ENCODE measurements at places on chromosomes 6 and 20.
A peak's percentile ranks its signal among the peaks of the same experiment; 100 is the strongest.

GRCh38 chr20:52172392-52173047 is 19.1 kb downstream of the ZFP64 start:
- no peak overlapping the region for H3K4me3 ChIP-seq
- H3K27me3 ChIP-seq = no peaks in the 10 kb centered on the region
- DNase-seq = no peak
- peaks cover 2% of the 10 kb centered on the region for H3K36me3 ChIP-seq

- DNase-seq = peak; percentile 23
- no peak overlapping the region for H3K4me3 ChIP-seq
- no peak overlapping the region for H3K27ac ChIP-seq
- H3K27me3 ChIP-seq = no peaks in the 10 kb centered on the region
- H3K36me3 ChIP-seq = no peaks in the 10 kb centered on the region
- no peaks in the 10 kb centered on the region for H3K4me1 ChIP-seq
These were observed 31.6 kb upstream of the LY86 start for GRCh38 chr6:6556738-6557503.

DNA sequence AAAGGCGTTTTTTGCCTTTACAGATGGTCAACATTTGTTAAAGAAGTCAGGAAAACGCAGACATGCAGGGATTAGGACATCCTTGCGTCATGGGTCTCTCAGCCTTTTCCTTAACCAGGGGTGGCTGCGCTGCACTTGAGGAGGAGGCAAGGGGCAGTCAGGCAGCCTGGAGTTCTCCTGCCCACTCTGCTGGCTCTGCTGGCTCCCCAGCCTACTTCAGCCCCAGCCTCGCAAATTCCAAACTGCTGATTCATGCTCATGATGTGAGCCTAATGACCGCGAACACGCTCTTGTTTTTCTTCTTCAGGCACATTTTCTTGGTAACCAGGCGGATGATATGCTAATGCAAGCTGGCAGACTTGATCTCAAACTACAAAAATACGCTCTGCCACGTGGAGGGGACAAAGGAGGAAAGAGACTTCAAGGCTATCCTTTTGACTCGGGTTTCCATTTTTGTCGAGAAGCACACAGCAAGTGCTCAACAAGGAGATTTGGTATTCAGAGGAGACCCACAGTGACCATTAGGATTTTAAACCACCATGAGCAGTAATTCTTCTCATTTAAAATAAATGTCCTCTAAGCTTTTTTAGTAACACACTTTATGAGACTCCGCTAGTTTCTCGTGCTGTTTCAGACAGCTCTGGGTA is 290.3 kb upstream of the STXBP5 start:
- H3K4me1 ChIP-seq = peaks cover 4% of the 10 kb centered on the region
- peak; percentile 59 for DNase-seq
- no peaks in the 10 kb centered on the region for H3K36me3 ChIP-seq

DNA sequence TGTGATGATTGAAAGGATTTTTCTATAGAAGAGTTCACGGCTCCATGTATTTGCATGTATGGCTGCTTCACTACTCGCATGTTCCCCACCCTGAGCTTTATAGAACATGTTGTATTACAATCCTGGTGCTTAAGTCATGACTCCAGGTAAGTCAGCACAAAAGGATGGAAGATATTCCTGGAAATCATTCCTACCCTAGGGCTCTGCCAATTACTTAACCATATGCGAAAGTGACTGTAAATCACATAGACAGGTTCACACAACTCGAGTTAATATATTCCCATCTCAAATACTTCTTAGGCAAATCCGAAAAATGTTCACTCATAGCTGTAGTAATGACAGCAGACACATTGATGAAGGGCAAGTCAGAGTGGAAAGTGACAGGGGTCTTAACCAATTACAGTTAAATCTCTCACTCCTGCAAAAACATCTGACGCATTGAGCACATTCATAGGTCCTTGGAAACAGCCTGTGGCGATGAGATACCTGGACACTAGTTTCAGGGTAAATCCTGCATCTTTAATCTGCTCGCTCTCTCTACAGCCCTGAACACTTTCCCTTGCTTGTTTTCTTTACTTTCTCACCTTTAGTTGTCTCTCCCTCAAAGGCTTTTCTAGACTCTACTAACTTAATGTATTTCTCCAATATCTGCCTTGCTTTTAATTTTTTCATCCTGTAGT is 35.1 kb downstream of the RNF217 start:
- no peaks in the 10 kb centered on the region for H3K36me3 ChIP-seq
- no peak overlapping the region for H3K4me3 ChIP-seq
- no peaks in the 10 kb centered on the region for H3K27me3 ChIP-seq
- H3K27ac ChIP-seq = no peak overlapping the region

- no peaks in the 10 kb centered on the region for H3K36me3 ChIP-seq
- H3K4me1 ChIP-seq = no peaks in the 10 kb centered on the region
- H3K27me3 ChIP-seq = no peaks in the 10 kb centered on the region
- H3K4me3 ChIP-seq = no peak overlapping the region
These were observed 16.6 kb downstream of the SLC2A12 start for GRCh38 chr6:134035823-134036296.

DNA sequence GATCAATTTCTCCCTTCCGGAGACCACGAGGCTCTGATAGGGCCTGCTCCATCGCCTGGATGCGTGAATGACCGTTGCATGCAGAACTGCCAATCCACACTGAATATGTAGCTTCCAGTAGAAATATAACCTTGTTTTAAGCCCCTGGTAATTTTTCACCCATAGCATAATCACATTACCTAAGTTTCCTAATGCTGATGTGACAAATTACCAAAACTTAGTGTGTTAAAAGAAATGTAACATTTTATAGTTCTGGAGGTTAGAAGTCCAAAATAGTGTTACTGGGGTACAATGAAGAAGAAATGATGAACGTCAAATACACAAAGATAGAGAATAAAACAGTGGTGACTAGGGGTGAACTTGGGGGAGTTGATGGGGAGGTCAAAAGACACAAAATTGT is 22.0 kb upstream of the SIRPD start:
- no peaks in the 10 kb centered on the region for H3K36me3 ChIP-seq
- no peak for DNase-seq
- H3K27ac ChIP-seq = no peak overlapping the region
- H3K27me3 ChIP-seq = no peaks in the 10 kb centered on the region

DNA sequence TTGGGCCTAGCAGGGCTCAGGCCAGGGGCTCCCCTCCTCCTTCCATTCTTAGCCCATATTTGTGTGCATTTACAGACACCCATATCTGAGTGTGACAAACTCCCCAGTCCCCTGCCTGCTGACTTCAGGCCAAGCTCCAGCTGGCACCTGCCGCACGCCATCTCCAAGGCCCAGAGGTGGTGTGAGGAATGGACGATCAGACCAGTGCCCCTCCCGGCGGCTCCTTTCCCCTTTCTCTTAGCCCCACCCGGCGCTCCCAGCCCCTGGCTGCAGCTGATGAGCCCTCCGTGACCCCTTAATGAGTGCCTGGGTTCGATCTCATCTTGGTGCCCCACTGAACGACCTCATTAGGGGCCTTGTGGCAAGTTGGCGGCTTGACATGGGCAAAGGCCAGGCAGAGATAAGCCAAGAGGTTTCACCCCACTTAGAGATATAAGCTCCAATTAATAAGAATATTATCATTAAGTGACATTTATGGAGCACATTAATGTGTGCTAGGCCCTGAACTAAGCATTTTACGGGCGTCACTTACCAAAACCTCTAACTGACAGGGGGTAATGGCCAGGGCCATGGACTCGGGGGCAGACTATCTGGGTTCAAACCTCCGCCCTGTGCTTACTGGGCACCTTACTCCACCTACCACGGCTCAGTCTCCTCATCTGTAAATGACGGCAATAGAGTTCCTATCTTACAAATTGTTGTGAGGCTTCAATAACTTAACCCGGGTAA is 17.5 kb downstream of the ADA start:
- H3K36me3 ChIP-seq = no peaks in the 10 kb centered on the region
- H3K4me3 ChIP-seq = no peak overlapping the region
- H3K27me3 ChIP-seq = no peaks in the 10 kb centered on the region
- H3K27ac ChIP-seq = no peak overlapping the region

GRCh38 chr6:2257363-2257762 is 12.0 kb upstream of the GMDS start:
- no peak overlapping the region for H3K27ac ChIP-seq
- no peaks in the 10 kb centered on the region for H3K27me3 ChIP-seq
- no peaks in the 10 kb centered on the region for H3K4me1 ChIP-seq

DNA sequence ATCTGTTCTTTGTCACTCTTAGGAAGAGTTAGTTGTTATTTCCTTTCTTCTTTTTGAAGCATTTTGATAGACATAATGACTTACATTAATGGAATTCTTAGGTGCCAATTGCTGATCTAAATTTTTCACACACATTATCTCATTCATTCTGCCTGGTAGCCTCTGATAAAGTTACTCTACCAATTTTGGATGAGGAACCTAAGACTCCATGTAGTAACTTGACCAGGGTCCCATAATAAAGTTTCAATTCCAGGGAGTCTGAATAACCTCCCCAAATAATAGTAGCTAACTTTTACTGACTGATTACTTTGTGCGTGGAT is 73.2 kb upstream of the CITED2 start:
- H3K4me1 ChIP-seq = no peaks in the 10 kb centered on the region
- H3K4me3 ChIP-seq = no peak overlapping the region
- no peak for DNase-seq
- no peaks in the 10 kb centered on the region for H3K36me3 ChIP-seq
- H3K27me3 ChIP-seq = no peaks in the 10 kb centered on the region

DNA sequence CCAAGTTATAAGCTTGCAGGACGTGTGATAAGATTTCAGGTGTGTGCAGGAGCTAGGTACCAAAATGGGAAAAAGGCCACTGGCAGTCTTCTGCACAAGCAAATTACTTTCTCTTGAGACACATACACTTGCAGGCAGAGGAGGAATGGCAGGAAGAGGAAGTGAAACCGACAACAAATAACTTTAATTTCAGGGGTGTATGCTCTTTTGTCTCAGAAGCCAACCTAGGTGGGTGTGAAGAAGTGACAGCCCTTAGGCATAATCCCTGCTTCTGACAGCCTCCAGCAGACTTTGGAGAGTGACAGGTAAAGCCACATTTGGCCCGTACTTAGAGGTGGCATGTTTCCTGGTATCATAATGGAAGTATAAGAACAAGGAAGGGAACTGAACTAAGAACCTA is 118.8 kb upstream of the TRAF3IP2 start:
- DNase-seq = no peak
- no peaks in the 10 kb centered on the region for H3K4me1 ChIP-seq
- no peak overlapping the region for H3K4me3 ChIP-seq
- H3K27ac ChIP-seq = no peak overlapping the region
- H3K36me3 ChIP-seq = no peaks in the 10 kb centered on the region

GRCh38 chr6:17278289-17279063 is 2.7 kb upstream of the RBM24 start:
- DNase-seq = no peak
- no peak overlapping the region for H3K4me3 ChIP-seq
- no peaks in the 10 kb centered on the region for H3K36me3 ChIP-seq
- H3K27ac ChIP-seq = no peak overlapping the region

- DNase-seq = no peak
- H3K4me3 ChIP-seq = no peak overlapping the region
- H3K4me1 ChIP-seq = peaks cover 3% of the 10 kb centered on the region
- no peaks in the 10 kb centered on the region for H3K36me3 ChIP-seq
- no peaks in the 10 kb centered on the region for H3K27me3 ChIP-seq
- no peak overlapping the region for H3K27ac ChIP-seq
These were observed 69.5 kb downstream of the LYRM4 start for GRCh38 chr6:5191222-5191621.

DNA sequence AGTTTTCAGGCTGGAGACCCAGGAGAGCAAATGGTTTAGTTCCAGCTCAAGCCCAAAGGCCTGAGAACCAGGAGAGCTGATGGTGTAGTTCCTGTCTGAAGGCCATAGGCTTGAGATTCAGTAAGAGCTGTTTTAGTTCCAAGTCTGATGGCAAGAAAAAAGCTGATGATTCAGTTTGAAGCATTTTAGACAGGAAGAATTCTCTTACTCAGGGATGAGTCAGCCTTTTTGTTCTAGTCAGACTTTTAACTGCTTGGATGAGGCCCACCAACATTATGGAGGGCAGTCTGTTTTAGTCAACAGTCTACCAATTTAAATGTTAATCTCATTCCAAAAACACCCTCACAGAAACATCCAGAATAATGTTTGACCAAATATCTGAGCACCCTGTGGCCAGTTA is 2.5 kb downstream of the ZSCAN26 start:
- no peak for DNase-seq
- H3K27ac ChIP-seq = no peak overlapping the region
- no peaks in the 10 kb centered on the region for H3K27me3 ChIP-seq
- no peak overlapping the region for H3K4me3 ChIP-seq

DNA sequence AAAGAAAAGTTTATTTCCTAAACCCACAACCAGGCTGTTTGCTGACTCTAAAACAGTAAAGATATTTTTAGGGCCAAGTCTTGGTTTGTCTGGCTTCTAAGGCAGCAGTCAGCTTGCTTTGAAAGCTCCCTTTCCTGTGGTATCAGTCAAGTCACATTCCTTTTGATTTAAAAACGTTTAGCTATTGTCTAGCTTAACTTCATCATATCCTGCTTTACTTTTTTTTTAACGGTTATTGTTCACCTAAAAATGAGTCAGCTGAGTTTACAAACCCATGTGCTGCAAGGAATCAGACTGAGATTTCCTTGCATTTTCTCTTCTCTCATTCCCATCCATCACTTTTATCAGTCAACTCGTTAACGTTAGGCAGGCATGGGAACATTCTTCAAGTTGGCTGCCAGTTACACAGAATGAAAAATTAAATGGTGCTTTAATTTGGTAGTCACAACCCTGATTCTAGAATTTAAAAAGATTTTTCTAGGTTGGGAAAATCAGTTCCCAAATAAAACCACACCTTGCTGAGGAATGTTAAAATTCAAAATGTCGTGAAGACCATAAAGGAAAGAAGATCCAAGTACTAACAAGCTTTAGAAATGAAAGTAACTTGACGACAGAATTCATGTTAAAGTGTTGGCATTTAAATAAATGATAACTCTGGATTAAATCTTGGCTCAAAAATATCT is 45.9 kb downstream of the ELOVL5 start:
- 0 out of 2 replicates have a peak, but pooled peaks cover 1% of the 10 kb centered on the region for H3K4me1 ChIP-seq
- H3K27ac ChIP-seq = no peak overlapping the region
- H3K36me3 ChIP-seq = no peaks in the 10 kb centered on the region
- no peak for DNase-seq

DNA sequence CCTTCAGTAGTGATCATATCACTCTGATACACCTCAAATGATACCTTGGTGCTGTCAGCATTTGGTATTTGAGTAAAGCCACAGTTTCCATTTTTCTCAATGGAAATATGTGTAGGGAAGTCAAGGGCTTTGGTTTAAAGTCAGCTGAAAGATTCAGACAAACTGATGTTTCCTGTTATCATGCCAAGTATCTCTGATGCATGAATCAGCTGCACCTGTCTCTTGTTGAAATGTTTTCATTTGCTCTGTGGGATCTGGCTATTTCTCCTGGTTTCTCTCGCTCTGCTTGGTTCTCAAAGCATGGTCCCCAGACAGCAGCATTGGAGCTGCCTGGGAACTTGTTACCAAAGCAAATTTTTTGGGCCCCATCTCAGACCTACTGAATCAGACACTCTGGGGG is 23.5 kb downstream of the ZFP64 start:
- no peak overlapping the region for H3K4me3 ChIP-seq
- no peak overlapping the region for H3K27ac ChIP-seq
- no peaks in the 10 kb centered on the region for H3K27me3 ChIP-seq
- no peaks in the 10 kb centered on the region for H3K4me1 ChIP-seq
